AG04449 (cell line): ENCODE measurements at places on chromosomes 1 and 21.

DNA sequence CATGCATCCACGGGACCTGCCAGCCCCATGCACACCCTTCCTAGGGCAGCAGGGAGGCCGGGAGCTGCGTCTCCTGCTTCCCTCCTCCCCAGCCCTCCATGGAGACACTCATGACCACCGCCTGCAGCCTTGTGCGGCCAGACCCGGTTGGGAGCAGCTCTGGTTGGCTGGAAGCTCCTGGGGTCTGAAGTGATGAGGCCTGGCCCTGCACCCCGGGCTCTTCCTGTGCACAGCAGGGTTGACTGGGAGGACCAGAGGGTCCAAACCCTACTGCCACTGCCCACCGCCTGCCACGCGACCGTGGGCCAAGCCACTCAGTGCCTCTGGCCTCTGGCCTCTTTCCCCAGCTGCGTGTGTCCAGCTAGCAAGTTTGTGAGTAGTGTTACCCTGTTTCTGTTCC is 111.1 kb upstream of the COL6A1 start:
- no peak for DNase-seq

GRCh38 chr1:11653101-11653860 is 948 bp downstream of the FBXO2 start:
- no peak for DNase-seq

- no peak for DNase-seq
Measured at GRCh38 chr1:29574871-29575270, 338.5 kb downstream of the PTPRU start.

GRCh38 chr1:234235434-234235881 is 137.8 kb upstream of the COA6 start:
- no peak for DNase-seq

GRCh38 chr1:22536506-22536905 is 26.8 kb upstream of the EPHA8 start:
- no peak for DNase-seq
